Cortex of kidney (tissue), 1 donor: ENCODE measurements at places on chromosomes 4 and X.

DNA sequence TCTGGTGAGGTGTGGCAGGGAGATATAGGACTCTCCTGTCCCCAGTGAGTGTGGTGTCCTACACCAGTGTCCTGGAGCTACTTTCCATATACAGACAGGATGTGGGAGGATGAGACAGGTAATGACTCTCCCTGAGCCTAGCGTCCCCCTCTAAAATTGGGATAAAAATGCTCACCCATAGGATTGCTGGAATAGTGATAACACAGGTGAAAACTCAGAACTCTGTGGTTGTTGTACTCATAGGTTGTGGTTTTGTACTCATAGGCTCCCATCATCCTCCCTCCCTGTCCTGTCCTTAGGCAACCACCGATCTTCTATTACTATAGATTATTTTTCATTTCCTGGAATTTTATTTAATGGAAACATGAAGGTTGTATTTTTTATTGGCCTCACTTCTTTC is 60.7 kb upstream of the NXF3 start:
- no peak for DNase-seq

- DNase-seq = no peak
These were observed 140.8 kb upstream of the TRPC5 start for GRCh38 chrX:112223391-112223790.

- no peak for DNase-seq
These were observed 6.8 kb downstream of the ANXA5 start for GRCh38 chr4:121690001-121690400.

DNA sequence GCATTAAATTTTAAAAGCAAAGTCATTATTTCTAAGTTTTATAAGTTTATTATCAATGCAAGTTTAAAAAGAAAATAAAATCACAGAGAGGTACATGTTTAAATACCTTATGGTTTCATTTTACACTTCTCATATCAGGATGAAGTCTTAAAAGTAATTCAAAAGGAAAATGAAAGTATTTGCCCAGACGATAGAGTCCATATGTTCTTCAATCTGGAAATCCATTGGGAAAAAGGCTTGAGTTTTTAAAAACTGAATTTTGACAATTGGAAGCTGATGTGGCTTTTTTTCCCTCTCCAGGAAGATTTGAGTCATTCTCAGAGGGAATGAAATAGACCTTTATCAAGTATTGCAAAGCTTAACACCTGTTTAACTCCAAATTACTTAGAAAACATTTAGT is 37.1 kb downstream of the MAB21L2 start:
- no peak for DNase-seq

- DNase-seq = no peak
These were observed at the start of gene ADH1B for GRCh38 chr4:99321241-99322191. Gene ADH1B, minus strand, starts transcription at chr4:99321401. Its CDS starts 70 bp downstream, at chr4:99321331.

- DNase-seq = no peak
These were observed 98.7 kb downstream of the GLUD2 start for GRCh38 chrX:121146059-121146628.

DNA sequence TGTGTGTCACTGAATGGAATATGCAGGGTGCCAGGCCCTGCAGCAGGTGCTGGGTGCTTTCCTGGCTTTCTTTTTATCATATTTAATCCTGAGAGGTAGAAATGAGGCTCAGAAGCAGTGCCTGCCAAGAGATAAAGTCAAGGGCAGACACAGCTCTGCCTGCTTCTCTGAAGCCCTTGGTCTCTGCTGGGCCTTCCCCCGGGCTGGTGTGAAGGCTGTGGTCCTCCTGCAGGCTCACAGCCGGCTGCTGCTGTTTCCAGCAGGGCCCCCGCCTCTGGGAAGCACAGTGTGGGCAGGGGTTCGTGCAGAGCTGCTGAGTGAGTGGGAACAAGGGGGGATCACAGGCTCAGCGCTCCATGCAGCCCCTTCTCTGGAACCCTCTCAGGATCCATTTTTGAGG is 49.6 kb downstream of the TBC1D14 start:
- DNase-seq = no peak

GRCh38 chr4:70992391-70992881 is 1.0 kb upstream of the DCK start:
- no peak for DNase-seq

GRCh38 chr4:158236304-158237030 is 26.2 kb downstream of the TMEM144 start:
- DNase-seq = no peak

- no peak for DNase-seq
These were observed 12.3 kb upstream of the TIGD2 start for GRCh38 chr4:89099034-89099433.

DNA sequence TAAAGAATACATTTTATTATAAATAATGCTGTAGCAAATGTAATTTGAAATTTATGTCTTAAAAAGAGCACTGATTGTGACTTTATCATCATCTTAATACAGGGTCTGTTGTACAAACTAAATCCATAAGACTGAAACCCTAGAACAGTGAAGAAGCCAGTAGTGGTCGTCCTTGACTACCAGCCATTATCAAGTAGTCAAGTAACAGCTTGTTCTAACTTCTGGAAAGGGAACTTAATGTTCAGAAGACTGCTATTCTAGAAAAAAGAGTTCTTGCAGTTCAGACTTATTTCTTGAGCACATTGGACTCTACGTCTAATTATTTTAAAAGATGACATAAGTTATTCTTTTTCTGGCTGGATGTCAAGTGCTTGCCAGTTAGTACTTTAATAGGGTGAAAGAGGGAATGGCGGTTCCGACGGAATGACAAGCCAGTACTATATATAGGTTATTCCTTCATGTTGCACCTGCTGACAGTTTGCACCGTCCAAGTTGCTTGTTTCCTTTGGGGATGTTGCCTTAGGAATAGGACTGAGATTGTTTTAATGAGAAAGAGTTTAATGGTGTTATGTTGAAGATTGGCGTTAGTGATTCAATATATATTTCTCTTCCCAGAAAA is 109.9 kb downstream of the RAPGEF2 start:
- DNase-seq = no peak

GRCh38 chrX:136766785-136767103 is 14.0 kb downstream of the ARHGEF6 start:
- DNase-seq = no peak

DNA sequence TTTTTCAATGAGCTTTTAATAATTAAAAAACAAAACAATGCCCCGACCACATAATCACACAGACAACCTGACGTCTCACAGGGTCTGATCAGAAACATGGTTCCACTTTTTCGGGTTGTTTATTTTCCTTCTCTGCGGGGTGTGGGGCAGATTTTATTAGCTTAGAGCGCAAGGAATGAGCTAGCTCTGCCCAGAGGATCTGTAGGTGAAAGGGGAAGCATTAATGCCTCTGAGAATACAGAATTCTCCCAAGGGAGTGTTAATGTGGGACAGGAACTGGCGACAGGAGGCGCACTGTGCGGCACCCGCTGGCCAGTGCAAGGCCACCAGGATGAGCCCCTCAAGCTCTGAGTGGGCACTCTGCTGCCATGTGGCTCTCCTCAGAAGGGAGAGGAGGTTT is 181.5 kb downstream of the TSPAN5 start:
- no peak for DNase-seq

GRCh38 chr4:67785528-67785927 is 31.3 kb upstream of the GNRHR start:
- no peak for DNase-seq

DNA sequence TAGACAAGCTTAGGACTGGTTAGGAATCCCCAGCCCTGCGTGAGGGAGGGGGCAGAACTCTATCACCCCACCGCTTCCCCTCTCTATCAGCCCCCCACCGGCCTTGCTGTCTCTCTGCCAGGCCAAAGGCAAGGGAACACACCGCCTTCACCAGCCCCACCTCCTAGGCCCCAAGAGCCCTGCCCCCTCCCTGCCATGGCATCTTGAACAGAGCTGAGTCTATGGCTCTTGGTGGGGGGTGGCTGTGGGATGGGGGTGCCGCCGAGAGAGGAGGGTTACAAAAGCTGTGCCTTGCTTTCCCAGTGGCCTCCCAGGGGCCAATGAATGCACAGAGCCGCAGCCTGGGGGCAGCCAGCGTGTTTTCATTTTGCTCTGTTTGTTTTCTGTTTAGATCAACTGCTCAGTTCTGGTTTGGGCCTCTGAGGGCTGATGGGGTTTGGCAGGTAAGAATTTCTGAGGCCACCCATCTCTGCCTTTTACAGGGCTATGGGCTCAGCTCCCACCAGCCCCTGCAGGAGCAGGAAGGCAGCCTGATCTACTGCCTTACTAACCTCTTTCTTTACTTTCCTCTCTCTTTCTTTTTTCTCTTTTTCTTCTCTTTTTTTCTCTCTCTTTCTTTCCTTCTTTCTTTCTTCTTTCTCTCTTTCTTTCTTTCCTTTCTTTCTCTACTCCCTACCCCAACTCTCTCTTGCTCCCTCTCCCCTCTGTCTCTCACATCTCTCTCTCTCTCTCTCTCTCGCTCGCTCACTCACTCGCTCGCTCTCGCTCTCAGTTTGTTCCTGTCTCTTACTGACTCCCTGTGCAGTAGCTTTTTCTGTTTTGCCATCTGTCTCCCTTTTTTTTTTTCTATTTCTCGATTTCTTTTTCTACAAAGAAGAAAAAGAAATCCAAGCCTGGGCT is 128.3 kb downstream of the PJA1 start:
- no peak for DNase-seq

- no peak for DNase-seq
These were observed 103.1 kb downstream of the UCHL1 start for GRCh38 chr4:41359836-41360213.

DNA sequence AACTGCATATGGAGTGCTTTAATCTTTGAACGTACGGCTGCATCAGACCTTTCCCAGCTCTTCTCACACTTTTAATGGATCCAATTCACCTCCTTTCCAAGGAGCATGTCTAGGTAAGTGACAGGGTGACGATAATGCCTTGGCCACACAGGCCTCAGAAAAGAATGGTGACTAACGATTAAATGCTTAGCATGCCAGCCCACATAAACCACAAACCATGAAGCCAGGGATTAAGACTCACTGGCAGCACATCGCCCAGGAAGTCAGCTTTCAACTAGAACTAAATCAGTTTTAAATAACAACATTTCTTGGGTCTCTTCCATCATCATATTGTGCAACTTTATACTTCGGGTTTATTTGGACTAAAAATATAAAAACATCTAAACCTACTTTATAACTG is 28.7 kb downstream of the INPP4B start:
- DNase-seq = no peak

GRCh38 chr4:38598489-38598888 is 65.5 kb upstream of the KLF3 start:
- DNase-seq = no peak

- no peak for DNase-seq
These were observed 64.6 kb upstream of the SH3RF1 start for GRCh38 chr4:169335331-169335730.

DNA sequence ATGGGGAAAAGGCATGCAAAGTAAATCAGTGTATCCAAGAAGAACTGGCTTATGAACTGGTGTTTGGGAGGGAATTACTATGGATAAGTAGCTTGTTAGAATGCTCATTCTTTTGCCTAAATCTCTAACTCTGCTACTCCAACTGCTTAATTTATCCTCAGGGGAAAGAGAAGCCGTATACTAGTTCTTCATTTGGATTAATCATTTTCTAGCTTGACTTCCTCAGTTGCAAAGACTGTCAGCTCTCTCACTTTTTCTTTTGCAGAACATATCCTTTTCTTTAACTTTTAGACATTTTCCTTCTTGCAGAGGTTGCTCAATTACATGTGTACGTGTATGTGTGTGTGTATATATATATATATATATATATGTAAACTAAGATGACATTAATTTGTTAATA is 21.9 kb downstream of the GPRIN3 start:
- DNase-seq = no peak
